Natural killer cell (primary cell): ENCODE measurements at places on chromosomes 13 and 19.

- DNase-seq: no peak
These were observed 67.9 kb downstream of the CCDC70 start for GRCh38 chr13:51929699-51930098.

DNA sequence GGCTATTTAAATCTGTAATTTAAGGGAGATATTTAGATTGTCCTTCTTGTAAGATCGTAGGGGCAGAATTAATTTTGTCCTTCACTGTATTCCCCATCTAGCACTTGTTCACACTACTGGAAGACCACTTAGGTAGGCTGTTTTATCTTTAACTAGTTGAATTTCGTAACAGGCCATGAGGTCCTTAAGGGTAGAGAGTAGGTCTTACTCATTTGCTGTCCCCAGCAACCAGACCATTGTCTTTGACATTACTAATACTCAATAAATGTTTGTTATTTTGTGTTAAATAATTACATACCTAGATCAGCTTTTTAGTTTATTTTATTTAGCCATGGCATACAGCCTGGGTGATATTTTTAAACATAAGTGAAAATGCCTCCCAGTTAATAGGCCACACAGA is 177.1 kb downstream of the PCCA start:
- no peak for DNase-seq

DNA sequence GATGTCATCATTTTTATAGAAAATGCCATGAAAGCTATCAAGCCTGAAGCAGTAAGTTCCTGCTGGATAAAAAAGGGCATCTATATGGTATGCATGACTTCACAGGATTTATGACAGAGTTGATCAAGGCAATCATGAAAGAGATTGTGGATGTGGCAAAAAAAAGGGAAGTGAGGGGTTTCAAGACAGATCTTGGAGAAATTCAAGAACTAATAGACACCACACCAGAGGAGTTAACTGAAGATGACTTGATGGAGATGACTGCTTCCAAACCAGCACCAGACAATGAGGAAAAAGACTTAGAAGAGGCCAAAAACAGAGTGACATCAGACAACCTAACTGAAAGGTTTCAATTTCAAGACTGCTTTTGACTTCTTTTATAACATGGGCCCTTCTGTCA is 691.1 kb upstream of the SLC10A2 start:
- no peak for DNase-seq

DNA sequence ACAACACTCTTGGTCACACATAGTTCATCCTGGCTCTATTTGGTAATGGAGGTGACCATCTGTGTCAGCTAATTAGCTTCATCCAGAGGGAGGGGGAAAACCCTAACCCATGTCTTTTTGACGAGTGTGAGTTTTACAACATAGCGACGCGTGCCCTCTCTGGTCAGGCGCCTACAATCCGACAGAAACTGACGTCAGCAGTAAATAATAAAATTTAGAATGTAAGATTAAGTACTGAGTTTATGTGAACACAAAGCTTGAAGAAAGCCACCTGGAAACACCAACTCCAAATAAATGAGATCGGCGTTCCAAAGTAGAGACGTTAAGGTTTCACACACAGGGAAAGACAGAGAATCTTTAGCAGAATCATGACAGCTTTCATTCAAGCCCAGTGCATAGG is 1.8 kb upstream of the ZNF83 start:
- DNase-seq: no peak

GRCh38 chr19:10517760-10518443 is 655 bp upstream of the S1PR5 start:
- DNase-seq: peak; percentile 74

GRCh38 chr13:21344662-21345176 is 114.4 kb downstream of the ZDHHC20 start:
- no peak for DNase-seq

DNA sequence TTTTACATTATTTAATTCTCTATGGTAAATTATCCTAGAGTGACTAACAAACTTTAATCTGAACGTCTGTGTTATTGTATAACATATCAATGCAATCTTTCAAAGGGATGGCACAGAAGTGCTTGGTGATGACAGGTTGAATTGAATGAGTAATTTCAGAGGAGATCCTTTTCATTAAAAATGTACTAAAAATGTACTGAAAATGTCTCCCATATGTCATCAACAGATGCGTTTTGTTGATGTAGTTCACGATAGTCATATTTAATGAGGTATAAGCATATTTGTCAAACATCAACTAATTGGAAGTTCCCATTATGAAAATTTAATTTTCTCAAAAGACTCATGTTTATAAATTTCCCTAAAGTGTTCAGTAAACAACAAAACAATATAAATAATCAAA is 1434.7 kb upstream of the PCDH20 start:
- DNase-seq: no peak

DNA sequence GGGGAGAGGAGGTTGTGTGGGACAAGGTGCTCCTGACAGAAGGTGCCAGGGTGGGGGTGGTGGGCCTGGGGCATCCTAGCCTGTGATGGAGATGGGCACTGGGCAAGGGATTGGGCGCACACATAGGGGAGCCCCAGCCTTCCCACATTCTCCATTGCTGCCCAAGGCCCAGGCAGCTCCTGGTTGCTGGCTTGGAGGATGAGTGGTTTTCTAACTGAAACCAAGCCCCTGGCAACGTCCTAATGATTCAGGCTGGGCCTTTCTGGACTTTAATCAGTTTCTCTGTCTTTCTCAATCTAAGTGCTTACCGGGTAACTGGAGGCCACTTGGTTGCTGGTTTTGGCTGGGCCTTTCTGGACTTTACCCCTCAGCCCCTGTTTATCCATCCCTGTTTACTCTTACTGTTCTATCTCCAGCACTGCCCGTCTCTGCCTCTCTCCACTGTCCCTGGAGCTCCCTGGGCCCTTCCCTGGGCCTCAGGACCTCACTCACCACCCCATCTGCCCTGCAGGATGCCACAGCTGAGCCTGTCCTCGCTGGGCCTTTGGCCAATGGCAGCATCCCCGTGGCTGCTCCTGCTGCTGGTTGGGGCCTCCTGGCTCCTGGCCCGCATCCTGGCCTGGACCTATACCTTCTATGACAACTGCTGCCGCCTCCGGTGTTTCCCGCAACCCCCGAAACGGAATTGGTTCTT is 354 bp downstream of the CYP4F3 start:
- DNase-seq: no peak

DNA sequence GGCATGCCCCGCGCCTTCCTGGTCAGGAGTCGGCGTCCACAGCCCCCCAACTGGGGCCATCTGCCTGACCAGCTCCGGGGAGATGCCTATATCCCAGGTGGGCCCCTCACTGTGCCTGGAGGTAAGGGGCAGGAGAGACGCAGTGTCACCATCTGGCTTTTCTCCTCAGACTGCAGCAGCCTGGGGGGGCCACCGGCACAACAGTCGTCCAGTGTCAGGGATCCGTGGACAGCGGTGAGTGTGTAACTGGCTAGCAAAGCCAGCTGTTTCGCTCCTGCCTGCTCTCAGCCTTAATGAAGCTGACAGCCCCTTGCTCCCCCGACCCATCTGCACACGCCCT is 227 bp downstream of the OVOL3 start:
- no peak for DNase-seq

DNA sequence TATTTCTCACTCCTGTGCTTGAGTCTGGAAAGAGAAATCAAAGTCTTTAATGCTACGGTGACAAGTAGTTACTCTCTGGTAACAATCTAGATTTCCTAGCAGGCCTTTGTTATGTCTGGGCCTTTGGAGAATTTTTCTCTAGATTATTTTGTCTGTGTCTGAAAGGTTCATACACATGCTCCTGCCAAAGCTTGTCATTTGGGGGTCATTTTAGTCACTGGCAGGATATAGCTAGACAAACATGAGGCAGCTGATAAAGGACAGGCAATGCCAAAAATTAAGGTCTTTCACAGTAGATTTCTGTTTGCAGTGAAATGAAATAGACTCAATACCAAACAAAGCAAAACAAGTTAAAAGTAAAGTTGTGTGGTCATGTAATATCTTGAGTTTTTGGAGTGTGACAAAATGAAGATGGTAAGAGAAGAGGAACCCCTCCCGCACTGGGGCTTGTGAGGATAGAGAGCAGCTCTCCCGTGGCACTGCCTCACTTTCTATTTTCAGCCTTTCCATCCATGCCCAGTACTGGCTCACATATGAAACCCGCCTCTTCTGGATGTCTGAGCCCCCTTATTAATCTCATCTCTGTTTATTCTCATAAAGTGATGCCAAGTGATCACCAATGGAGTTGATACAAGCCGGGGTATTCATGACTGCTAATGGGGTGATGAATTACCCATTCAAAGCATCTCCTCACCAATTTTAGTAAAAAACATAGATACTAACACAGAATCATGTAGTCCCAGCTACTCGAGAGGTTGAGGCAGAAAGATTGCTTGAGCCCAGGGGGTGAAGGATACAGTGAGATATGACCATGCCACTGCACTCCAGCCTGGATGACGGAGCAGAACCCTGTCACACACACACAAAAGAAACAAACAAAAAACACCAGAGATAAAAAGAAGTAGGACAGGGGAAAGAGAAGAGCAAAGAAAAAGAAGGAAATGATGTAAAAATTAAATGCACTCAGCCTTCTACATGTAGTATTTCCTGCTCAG is 389.3 kb downstream of the FGF14 start:
- DNase-seq: no peak

DNA sequence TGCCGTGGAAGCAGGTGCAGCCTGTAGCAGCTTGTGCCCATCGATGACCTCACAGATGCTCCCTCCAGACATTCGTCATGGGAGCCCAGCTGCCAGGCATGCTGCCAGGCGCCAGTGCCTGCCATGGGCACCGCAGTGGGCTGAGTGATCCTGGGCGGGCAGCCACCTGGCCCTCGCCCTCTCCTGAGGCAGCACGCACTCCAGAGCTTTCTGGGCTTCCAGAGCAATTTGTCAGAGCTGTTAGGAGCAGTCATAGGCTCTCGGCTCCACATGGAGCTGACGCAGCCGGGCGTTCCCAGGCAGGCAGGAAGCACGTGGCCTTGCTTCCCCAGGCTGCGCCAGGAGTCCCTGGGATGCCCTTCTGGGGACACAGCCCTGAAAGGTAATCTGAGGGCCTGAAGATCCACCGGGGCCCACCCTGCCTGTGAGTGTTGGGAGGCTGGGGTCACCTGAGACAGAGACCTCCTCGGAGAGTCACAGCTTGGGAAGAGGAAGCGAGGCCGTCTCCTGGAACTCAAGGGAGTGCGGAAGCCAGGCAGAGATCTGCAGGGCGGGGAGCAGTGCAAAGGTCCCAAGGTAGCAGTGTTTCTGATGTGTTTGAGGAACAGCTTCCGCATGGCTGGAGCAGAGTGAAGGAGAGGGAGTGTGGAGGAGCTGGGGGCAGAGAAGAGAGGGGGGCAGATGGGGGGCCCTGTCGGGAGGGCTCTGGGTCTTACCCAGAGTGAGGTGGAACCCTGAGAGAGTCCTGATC is 50.6 kb downstream of the DPF1 start:
- DNase-seq: no peak

- DNase-seq: peak; percentile 91
These were observed 8.6 kb upstream of the TYK2 start for GRCh38 chr19:10388957-10389356.

DNA sequence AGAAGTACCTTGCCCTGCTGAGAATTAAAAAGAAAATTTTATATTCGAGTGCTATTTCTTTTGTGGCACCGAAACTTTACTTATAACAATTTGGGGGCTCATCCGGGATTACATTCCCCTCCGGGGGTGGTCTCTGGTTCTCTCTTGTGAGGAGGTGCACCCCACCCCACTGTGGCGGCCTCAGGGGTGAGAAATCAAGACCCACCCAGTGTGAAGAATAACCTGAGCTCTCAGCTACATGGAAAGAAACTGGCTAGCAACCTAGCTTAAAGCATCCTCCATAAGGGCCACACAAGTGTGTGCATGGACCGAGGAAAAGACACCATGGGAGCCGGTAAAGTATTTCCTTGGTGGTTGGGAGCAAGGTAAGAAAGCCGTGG is 50.9 kb upstream of the ANKRD10 start:
- no peak for DNase-seq

GRCh38 chr13:44932850-44933251 is 56.4 kb downstream of the NUFIP1 start:
- DNase-seq: no peak

DNA sequence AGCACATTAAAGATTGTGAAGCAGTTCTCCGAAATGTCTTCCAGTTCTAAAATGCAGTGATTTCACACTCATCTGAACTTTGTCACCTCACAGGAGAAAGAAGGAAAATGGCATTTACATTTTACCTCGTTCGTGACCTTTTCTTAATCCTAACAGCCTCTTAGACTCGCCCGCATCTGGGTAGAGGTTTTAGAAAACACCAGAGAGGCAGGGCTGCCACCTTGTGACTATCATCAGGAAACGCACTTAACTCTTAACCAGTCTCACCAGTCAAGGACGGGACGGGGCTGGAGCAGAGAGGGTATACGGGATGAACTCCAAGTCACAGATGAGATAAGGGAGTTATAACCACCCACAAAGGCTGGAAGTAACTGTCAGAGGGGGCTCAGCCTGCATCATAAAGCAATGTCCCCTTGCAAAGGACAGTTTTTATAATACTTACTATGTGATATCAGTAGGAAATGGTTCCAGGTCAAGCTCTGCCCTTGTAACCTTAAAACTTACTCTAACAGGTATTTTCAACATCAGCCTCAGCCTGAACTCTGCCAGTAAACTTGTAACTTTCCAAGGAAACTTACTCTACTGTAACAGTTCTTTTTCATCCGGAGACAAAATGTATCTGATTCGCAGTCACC is 8.6 kb upstream of the CEACAM6 start:
- DNase-seq: peak; percentile 69

GRCh38 chr19:41288673-41289530 is 21.1 kb upstream of the CCDC97 start:
- no peak for DNase-seq

GRCh38 chr13:97239306-97239705 is 17.2 kb downstream of the MBNL2 start:
- no peak for DNase-seq

DNA sequence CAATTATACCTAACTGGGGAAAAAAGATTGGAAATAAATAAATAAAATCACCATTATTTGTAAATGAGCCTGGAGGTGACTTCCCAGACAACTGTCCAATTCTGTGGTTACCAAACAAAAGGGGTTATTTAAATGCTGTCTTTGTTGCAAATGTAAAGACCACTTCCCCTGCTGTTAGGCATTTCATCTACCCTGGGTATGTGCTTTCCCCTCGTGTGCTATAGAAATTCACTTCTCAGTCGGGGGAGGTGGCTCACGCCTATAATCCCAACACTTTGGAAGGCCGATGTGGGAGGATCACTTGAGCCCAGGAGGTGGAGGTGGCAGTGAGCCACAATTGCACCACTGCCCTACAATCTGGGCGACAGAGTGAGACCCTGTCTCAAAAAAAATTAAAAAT is 101.9 kb upstream of the AKAP11 start:
- DNase-seq: no peak

GRCh38 chr13:87344176-87344575 is 327.0 kb upstream of the SLITRK5 start:
- no peak for DNase-seq

- DNase-seq: no peak
These were observed 49.7 kb downstream of the CRTC1 start for GRCh38 chr19:18733196-18733647.

- no peak for DNase-seq
These were observed 5.7 kb upstream of the C5AR1 start for GRCh38 chr19:47303966-47304365.

DNA sequence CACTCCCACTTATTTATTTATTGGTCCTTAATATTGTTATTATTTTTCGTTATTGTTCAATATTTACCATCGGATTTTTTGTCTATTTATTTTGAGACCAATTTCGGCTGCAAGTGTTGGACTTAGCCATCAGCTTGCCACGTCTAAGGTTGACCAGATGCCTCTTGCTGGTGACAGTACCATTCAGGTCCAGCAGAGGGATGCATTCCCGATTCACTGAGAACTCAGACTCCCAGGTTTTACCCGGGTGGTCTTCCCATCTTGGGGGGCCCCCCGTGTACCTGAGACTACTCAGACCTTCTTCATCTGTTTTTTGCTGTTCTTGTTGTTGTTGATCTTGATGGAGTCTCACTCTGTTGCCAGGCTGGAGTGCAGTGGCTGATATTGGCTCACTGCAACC is 1435.2 kb downstream of the UQCRFS1 start:
- no peak for DNase-seq
